ENCODE measurements at places on chromosomes 7 and 10.

- peak; percentile 19 for DNase-seq
Measured at GRCh38 chr7:131166066-131166465, 161.6 kb upstream of the MKLN1 start.

DNA sequence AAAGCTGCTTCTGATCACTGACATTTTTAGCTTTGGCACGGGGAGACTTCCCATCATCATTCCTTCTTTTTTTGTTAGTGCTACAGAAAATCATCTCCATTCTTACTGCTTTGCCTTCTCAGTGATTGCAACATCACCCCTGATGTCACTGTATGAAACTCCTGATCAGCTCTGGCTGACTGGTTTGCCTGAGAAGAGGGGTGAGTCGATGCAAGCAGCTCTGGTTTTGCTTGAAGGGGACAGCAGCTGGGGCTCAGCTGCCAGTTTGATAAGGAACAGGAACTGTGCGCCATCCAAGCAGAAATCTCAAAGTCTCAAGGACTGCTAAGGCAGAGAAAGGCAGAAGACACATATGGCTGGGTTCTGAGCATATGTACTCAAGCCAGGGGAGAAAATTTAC lies 808.5 kb upstream of the CELF2 start:
- no peak for DNase-seq

- DNase-seq = no peak
Measured at GRCh38 chr7:33196221-33196620, 66.9 kb downstream of the BBS9 start.

DNA sequence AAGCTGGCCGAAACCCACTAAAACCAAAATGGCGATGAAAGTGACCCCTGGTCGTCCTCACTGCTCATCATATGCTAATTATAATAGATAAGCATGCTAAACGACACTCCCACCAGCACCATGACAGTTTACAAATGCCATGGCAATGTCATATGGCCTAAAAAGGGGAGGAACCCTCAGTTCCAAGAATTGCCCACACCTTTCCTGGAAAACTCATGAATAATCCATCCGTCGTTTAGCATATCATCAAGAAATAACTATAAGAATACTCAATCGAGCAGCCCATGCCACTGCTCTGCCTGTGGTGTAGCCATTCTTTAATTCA lies 422.0 kb downstream of the CALN1 start:
- no peak for DNase-seq

GRCh38 chr10:35208536-35208935 lies 81.9 kb downstream of the CREM start:
- no peak for DNase-seq

DNA sequence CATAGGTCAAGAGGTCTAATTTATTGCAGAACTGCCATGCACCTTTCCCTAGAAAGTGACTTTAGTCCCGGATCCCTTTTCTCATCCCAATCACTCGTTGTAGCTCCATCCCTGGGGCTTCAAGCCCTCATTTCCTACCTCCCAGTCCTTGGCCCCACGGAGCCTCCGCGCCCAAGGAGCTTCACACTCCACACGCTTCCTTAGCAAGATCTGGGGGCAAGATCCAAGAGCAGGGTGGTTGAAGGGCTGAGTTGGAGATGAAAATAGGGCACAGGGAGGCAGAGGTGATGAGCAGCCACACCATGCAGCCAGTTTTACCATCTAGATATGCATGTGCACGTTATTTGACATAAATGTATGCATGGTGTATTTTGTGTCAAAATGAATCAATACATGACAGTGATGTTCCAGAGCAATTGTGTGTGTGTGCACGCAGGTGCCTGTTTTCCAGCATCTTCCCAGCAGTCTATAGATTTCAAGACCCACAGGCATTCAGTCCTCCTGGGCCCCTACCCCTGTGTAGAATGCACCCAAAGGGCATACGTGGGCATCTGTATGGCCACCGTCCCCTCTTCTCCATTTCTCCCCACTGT lies 6.0 kb upstream of the TRPV6 start:
- DNase-seq = no peak

DNA sequence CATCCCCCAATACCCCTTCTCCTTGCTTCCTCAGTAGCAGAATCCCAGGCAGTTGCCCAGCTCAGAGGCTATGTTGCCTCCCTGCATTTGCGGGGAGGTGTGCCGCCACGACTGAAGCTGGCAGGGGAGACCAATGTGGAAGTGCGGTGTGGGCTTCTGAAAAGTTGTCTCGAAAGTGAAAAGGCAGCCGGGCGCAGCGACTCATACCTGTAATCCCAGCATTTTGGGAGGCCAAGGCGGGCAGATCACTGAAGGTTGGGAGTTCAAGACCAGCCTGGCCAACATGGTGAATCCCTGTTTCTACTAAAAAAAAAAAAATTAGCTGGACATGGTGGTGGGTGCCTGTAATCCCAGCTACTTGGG lies 15.9 kb upstream of the PFKFB3 start:
- DNase-seq = no peak

DNA sequence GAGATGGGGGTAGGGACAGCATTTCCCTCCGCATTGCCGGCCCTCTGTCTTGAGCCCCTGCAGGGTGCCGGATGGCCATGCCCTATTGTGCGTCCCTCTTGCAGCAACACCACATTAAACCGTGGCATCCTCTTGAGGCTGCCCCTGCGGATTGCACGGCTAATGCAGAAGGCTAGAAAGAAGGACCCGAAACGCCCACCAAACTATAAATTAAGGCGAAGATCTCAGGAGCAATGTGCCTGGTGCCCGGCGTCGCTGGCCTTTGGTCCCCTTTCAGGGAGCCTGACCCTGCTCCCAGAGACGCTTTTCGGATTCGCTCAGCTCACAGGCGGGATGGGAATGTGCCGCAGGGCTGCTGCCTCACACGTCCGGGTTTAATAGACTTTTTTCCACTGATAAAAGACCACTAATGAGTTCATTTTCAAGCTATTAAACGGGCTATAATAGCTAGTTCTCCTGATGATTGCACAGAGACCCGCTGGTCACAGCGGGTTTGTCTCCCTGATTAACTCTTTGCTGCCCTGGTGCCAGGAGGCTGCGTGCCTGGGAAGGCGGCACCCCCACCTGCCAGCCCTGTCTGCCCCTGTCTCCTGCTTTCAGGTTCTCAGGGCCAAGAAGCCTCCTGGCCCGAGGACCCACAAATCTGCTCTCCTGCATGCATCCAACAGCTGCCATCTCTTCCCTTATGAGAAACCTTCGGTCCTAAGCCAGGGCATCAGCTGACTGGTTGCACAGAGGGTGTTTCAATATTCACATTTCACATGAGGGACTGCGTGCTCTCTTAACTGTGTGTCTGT lies 128.3 kb downstream of the ADARB2 start:
- DNase-seq = no peak

GRCh38 chr10:127102176-127102575 lies 94.2 kb downstream of the INSYN2A start:
- no peak for DNase-seq

- peak; percentile 64 for DNase-seq
Measured at GRCh38 chr7:74183653-74184450, 9.7 kb downstream of the EIF4H start.

DNA sequence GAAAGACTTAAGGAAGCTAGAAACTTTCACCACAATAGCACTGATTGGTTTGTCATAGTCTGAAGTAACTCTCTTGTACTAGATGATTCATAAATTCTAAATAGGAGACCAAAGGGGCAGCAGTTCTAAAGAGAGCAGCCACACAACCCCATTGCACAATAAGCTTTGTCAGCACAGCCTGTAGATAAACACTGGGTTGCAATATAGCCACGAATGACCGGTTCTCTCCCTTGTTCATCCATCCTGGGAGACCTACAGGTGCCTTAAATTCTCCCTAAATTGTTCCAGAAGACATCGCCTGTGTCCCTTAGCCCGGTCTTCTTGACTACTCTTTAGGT lies 167.0 kb downstream of the SNX13 start:
- DNase-seq = peak; percentile 89

DNA sequence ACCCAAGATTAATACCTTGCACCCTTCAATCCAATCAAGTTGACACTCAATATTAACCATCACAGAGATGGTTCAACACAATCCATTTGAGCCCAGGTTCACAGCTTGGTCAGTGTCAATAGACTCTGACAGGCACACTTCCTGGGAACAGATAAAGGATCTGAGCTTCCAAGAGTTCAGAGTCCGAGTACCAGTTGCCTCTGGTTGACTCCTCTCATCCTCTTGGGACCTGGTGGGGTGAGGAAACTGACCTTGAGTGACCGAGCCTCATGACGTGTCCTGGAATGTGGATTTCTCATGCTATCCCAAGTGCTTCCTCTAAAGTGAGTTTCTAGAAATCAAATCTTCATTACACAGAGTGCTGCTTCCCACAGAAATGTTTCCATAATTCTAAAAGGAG lies 162.0 kb downstream of the CYP26A1 start:
- DNase-seq = peak; percentile 57

GRCh38 chr7:80259-81067 lies 111.9 kb upstream of the FAM20C start:
- no peak for DNase-seq

GRCh38 chr10:102935505-102935904 lies 17.4 kb downstream of the CNNM2 start:
- DNase-seq = peak; percentile 29

DNA sequence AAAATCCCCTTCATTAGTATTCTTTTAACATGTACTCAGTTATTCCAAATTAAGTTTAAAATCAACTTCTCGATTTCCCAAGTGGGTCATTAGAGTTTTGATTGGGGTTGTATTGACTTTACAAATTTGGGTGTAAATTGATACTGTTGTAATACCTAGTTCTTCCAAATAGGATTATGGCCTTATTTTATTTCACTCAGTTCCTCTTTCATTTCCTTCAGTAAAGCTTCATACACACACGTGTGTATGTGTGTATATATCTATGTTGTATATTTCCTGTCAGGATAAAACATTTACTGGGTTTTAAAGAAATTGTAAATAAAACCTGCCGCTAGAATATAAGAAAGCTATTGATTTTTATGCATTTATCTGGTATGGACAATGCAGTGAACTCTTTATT lies 15.9 kb downstream of the YME1L1 start:
- no peak for DNase-seq

DNA sequence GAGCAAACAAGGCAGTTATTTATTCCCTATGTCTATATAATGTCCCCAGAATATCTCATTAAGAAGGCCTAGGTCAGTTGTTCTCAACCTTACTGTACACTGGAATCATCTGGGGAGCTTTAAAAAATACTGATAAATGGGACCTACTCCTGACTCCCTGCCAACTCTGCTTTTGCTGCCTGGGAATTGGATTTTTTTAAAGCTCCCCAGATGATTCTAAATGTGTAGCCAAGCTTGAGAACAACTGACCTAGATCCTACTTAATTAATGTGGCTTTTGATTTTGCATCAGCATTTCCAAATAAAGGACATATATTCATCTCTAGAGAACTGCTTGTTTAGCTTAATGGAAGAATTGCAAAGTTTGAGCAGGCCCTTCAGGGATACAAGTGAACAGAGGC lies 91.7 kb upstream of the HPS1 start:
- DNase-seq = no peak

GRCh38 chr10:86872757-86873156 lies 84.7 kb downstream of the MMRN2 start:
- no peak for DNase-seq

GRCh38 chr10:96642973-96643372 lies 56.2 kb upstream of the TM9SF3 start:
- DNase-seq = peak; percentile 67

DNA sequence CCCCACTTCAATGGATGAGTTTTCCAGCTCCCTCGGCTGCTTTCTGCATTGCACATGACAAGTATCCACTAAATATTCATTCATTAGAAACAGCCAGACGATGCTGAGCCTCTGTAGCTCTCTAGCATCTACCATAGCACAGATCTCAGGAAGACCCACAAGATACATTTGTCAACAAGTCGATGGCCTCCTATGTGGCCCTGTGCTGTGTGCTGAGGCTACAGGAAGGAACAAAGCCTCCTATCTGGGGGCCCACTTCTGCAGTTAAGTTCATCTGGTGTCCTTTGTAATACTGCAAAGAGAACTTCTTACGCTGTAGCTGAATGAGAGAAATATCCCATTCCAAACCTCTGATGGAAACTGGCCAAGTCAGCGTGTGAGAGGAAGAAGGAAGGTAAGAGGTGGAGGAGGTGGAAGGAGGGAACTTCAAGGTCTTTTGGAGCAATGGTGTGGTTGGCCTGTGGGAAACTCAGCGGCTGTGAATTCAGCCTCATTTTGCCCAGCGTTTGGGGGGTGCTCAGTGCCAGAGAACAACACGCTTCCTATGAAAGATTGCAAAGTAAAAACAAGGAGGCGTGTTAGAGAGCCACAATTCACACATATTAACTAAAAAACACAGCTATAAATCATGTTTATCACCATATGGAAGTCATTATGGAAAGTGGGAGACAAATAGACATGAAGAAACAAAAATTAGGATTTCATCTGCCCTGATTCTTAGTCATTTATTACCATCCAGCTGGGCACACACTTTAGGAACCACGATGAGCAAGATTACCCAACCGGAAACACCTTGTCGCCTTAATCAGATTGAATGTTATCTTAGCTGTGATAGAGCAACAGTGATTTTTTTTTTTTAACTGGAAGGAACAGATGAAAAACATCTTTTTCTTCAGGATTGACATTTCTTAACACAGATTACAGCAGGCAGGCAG lies 62.2 kb upstream of the USP6NL start:
- DNase-seq = peak; percentile 29

DNA sequence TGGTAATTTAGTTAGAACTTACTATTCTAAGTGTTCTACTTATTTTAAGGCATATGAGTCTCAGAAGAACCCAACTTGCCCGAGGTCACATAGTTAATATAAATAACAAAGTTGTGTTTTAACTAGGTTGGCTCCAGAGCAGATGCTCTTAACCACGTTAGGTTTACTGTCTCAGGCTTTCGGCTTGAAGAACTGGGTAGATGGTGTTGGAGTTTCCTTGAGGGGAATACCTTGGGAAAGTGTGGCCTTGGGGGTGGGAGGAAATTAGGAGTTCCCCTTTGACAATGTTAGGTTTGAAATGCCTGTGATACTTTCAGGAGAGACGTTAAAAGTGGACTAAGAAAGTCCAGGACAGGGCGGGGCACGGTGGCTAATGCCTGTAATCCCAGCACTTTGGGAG lies 9.6 kb downstream of the ZNF398 start:
- DNase-seq = peak; percentile 6
